Heart right ventricle (tissue), 16 donors: ENCODE measurements at places on chromosomes 4 and X.
A peak's percentile ranks its signal among the peaks of the same experiment; 100 is the strongest.

- no peak for DNase-seq
- no peaks in the 10 kb centered on the region for H3K4me1 ChIP-seq
- peak overlapping the region; percentile 20 for H3K4me3 ChIP-seq
- no peaks in the 10 kb centered on the region for H3K27me3 ChIP-seq
Observed at GRCh38 chrX:40245488-40246071, 147.8 kb upstream of the BCOR start.

DNA sequence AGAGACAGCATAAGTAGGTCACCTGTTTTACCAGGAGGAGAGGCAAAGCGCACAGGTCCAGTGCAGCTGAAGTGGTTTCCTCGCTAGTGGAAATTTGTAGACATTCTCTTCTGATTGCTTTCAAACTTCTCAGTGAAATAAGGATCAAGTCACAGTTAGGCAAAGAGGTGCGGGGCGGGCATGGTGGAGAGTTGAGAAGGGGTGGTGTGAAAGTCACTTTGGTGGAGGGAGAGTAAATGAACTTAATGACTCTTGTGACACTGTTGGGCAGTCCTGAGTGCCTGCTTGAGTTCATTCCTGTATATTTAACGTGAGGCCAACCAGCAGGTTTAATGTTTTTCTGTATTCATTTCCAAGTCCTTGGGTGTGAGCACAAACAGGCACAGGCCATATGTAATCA is 235.6 kb downstream of the TRIML1 start:
- H3K4me3 ChIP-seq, result no peak overlapping the region
- no peaks in the 10 kb centered on the region for H3K36me3 ChIP-seq
- H3K4me1 ChIP-seq, result no peaks in the 10 kb centered on the region
- no peak for DNase-seq
- H3K27me3 ChIP-seq, result peaks cover 4% of the 10 kb centered on the region

DNA sequence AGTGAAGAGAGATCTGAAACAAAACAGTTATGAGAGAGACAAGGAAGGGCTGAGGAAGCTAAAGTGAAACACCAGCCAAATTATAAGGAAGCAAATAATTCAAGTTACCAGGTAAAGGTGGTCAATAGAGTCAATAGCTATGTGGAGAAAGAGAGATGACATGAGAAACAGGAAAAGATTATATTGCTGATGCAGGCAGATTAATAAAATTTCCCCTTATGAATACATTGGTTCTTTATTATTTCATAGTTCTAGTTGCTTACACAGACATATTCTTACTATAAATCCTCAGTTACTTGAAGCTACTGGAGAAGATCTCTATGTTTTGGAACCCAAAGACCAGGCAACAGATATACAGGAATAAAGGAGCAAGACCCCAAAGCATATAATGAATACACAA is 273.7 kb upstream of the CTSO start:
- no peaks in the 10 kb centered on the region for H3K4me1 ChIP-seq
- no peaks in the 10 kb centered on the region for H3K36me3 ChIP-seq
- H3K27me3 ChIP-seq, result no peaks in the 10 kb centered on the region
- no peak for DNase-seq
- H3K27ac ChIP-seq, result no peak overlapping the region

DNA sequence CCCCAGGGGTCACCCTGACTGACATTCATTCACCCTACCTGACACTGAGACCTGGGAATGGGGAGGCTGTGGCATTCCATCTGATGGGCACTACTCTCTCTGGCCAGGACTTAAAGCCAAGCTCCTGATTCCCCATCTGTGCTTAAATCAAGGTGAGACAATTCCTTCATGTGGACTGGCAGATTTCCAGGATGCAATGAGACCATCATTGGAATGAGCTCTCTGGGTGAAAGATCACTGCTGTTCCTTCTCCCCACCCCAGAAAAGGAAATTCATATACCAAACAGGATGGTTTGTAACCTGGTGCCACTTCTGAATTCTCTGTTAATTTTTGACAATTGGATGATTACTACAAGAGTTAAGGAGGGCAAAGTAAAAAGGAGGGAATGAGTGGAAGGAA is 354.8 kb downstream of the MID1IP1 start:
- H3K4me1 ChIP-seq, result no peaks in the 10 kb centered on the region
- no peaks in the 10 kb centered on the region for H3K27me3 ChIP-seq
- no peak overlapping the region for H3K4me3 ChIP-seq
- H3K36me3 ChIP-seq, result no peaks in the 10 kb centered on the region

- H3K4me1 ChIP-seq, result no peaks in the 10 kb centered on the region
- H3K27me3 ChIP-seq, result no peaks in the 10 kb centered on the region
- H3K27ac ChIP-seq, result no peak overlapping the region
- no peak overlapping the region for H3K4me3 ChIP-seq
- DNase-seq, result no peak
Observed at GRCh38 chrX:11406109-11406765, 113.0 kb downstream of the AMELX start.

DNA sequence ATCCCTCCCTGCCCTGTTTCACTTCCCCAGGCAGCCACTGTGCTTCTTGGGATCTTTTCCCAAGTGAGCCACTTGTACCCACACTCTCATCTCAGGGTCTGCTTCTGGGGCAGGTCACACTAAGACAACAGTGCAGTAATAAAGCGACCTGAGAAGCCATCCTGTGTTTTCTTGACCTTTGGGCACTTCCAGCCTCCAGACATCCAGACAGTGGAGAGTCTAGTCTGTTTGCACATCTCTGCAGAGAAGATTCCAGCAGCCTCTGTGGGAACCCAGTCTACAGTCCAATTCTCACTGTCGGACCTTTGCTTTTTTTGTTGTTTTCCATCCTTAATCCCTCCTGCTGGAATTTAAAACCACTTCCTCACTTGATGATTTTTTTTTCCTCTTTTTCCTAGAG is 50.3 kb upstream of the ATP6AP2 start:
- H3K4me1 ChIP-seq, result peaks cover 4% of the 10 kb centered on the region
- no peak overlapping the region for H3K27ac ChIP-seq
- no peaks in the 10 kb centered on the region for H3K27me3 ChIP-seq
- DNase-seq, result no peak

- no peak overlapping the region for H3K4me3 ChIP-seq
- H3K27me3 ChIP-seq, result no peaks in the 10 kb centered on the region
- no peak for DNase-seq
- H3K27ac ChIP-seq, result no peak overlapping the region
- H3K4me1 ChIP-seq, result no peaks in the 10 kb centered on the region
Observed at GRCh38 chr4:126223784-126224407, 909.1 kb downstream of the FAT4 start.

DNA sequence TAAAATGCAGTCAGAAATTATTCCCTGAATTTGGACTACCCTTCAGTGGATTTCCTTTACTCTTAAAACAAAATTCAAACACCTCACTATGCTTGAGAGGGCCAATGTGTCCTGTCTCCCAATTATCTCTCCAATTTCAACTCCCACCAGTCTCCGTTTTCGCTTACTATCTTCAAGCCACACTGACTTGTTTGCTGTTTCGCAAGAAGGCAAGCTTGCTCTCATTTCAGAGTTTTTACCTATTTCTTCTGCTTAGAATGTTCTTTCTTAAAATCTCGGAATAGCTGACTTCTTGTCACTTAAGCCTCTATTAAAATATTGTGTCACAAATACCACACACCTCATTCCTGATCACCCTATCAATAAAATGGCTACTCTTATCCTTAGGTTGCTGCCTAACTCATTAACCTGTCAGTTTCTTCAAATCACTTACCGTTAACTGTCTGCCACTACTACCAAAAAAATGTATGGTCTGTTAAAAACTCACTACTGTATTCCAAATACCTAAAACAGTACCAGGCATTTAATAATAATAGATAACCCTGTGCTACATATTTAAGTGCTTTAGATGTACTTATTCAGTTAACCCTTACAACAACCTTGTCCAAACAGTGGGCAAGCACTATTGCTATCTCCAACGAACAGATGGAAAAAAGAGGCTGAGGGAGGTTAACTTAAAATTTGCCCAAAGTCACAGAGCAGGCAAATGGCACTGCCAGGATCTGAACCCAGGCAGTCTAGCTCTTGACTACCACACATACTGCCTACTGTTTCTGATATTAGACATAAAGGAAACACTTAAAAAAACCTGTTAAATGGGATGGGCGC is 2.9 kb downstream of the UBA6 start:
- DNase-seq, result no peak
- peaks cover 20% of the 10 kb centered on the region for H3K4me1 ChIP-seq
- H3K27ac ChIP-seq, result no peak overlapping the region

GRCh38 chr4:67531379-67531962 is 13.8 kb downstream of the CENPC start:
- DNase-seq, result no peak
- H3K36me3 ChIP-seq, result peaks cover 91% of the 10 kb centered on the region

GRCh38 chr4:128639541-128640270 is 169.8 kb upstream of the JADE1 start:
- no peaks in the 10 kb centered on the region for H3K36me3 ChIP-seq
- no peak overlapping the region for H3K4me3 ChIP-seq
- H3K4me1 ChIP-seq, result peaks cover 5% of the 10 kb centered on the region
- H3K27me3 ChIP-seq, result no peaks in the 10 kb centered on the region

GRCh38 chr4:18250564-18250963 is 229.0 kb upstream of the LCORL start:
- no peaks in the 10 kb centered on the region for H3K4me1 ChIP-seq
- H3K27me3 ChIP-seq, result no peaks in the 10 kb centered on the region
- no peak for DNase-seq
- no peak overlapping the region for H3K4me3 ChIP-seq

DNA sequence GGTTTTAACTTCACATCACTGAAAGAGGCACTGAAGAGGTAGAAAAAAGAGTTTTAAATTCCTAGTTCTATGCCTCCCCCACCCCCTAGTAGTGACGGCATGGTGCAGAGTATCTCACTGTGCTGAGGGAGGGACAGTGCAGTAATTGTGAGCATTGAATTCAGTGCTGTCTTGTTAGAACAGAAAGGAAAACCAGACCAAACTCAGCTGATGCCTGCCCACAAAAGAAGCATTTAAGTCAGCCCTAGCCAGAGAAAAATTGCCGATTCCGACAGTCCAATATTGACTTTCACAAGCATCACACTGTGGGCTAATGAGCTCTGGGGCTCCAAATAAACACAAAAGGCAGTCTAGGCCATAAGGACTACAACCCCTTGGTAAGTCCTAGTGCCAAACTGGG is 417.7 kb downstream of the AR start:
- H3K27ac ChIP-seq, result no peak overlapping the region
- H3K27me3 ChIP-seq, result no peaks in the 10 kb centered on the region
- H3K36me3 ChIP-seq, result no peaks in the 10 kb centered on the region
- no peak overlapping the region for H3K4me3 ChIP-seq

DNA sequence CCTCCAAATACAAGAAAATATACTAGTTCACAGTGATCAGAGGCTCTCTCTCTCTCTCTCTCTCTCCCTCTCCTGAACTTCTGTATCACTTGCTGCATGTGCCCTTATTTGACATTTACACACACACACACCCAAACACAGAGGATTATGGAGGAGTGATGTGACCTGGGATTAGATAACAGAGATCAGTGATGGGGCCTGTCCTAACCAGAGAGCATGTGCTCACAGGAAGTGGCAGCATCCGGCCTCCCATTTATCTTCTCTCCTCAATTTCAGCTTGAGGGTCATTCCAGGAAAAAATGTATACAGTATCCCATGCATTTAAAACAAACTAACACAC is 143.0 kb downstream of the TSPAN5 start:
- H3K36me3 ChIP-seq, result no peaks in the 10 kb centered on the region
- H3K4me3 ChIP-seq, result no peak overlapping the region
- no peak overlapping the region for H3K27ac ChIP-seq
- DNase-seq, result no peak
